ENCODE measurements at places on chromosomes 5 and 9. TPM values are rescaled to one million over a fixed set of nuclear protein-coding genes. Genes with fewer than 3 reads are reported as not detected.
A peak's percentile ranks its signal among the peaks of the same experiment; 100 is the strongest.

TMEM232 gene
- not detected for total RNA-seq

DNA sequence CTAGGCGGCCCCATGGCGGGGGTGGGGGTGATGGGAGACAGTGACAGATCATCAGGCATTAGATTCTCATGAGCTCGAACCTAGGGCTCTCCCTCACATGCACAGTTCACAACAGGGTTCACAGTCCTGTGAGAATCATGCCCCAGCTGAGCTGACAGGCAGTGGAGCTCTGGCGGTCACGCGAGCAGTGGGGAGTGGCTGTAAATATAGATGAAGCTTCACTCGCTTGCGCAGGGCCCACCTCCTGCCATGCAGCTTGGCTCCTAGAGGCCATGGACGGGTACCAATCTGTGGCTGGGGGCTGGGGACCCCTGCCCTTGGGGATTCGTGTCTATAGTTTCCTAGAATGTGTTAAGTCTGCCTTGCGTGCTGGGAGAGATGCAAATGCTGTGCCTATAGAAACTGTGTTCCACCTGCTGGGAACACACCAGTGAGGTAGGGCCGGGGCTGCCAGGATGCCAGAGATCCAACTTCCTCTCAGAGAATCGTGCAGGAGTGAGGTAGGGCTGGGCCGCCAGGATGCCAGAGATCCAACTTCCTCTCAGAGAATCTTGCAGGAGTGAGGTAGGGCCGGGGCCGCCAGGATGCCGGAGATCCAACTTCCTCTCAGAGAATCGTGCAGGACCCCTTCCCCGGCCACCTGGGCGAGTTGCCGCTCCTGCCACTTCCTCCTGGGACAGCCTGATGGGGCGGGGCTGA is 14.1 kb upstream of the EXOC3 start:
- H3K4me1 ChIP-seq: no peaks in the 10 kb centered on the region
- H3K27ac ChIP-seq: no peak overlapping the region
- no peaks in the 10 kb centered on the region for H3K36me3 ChIP-seq
- H3K4me3 ChIP-seq: no peak overlapping the region
- DNase-seq: no peak
- H3K27me3 ChIP-seq: no peaks in the 10 kb centered on the region

NUP188 gene
- total RNA-seq: 48.0 TPM

DNA sequence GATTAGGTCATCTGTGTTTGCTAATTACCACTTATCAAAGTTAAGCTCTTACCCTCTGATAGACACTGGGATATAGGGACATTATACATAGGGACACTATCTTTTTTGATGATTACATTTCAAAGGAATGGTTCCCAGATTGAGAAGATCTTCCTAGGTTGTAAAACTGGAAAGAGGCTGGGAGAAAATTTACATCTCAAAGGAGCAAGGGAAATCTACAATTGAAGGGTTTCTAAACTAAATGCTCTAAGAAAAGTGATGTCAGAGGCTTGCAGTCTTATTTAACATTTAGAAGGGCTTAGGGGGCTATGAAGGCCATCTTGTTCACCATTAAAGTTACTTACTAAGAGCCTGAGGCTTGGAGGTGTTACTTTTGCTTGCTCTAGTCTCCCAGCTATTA is 242.8 kb downstream of the PRR16 start:
- H3K36me3 ChIP-seq: no peaks in the 10 kb centered on the region
- H3K27me3 ChIP-seq: no peaks in the 10 kb centered on the region
- H3K4me1 ChIP-seq: no peaks in the 10 kb centered on the region
- no peak overlapping the region for H3K27ac ChIP-seq
- no peak overlapping the region for H3K4me3 ChIP-seq
- no peak for DNase-seq

DNA sequence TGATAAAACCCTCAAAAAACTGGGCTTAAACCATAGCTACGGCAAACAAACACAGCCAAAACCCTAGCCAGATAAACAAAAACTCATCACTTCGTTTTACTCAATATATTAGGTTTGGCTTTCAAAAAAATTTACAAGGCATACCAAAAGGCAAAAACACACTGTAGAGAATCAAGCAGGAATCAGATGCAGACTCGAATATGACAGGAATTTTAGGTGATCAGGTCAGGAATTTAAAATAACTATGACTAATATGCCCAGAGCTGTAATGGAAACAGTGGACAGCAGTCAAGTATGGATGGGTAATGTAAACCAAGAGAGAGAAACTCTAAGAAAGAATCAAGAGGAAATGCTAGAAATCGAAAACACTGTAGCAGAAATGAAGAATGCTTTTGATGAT is 26.5 kb upstream of the DOCK2 start:
- peak; percentile 68 for DNase-seq
- no peaks in the 10 kb centered on the region for H3K27me3 ChIP-seq
- H3K4me1 ChIP-seq: peaks cover 5% of the 10 kb centered on the region
- peaks cover 3% of the 10 kb centered on the region for H3K36me3 ChIP-seq
- no peak overlapping the region for H3K4me3 ChIP-seq

KCNV2 gene
- total RNA-seq: not detected

SLC6A18 gene
- total RNA-seq: not detected

DNA sequence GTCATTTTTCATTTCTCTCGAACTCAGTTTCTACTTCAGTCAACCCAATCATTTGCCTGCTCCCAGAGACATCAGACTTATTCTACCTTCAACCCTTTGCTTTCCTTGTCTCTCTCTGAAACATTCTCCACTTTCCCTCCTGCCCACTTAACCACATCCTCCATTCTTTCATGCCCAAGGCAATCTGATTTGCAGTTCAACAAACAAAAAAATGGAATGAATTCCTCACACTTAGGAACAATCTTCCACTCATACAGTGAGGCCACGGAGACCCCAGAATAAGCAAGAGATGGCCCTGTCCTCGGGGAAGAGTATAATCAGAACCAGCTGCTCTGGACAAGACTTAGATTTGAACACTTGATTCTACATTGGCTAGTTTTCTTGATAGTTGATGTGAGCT is 180.5 kb downstream of the RFK start:
- H3K4me1 ChIP-seq: no peaks in the 10 kb centered on the region
- no peaks in the 10 kb centered on the region for H3K27me3 ChIP-seq

DNA sequence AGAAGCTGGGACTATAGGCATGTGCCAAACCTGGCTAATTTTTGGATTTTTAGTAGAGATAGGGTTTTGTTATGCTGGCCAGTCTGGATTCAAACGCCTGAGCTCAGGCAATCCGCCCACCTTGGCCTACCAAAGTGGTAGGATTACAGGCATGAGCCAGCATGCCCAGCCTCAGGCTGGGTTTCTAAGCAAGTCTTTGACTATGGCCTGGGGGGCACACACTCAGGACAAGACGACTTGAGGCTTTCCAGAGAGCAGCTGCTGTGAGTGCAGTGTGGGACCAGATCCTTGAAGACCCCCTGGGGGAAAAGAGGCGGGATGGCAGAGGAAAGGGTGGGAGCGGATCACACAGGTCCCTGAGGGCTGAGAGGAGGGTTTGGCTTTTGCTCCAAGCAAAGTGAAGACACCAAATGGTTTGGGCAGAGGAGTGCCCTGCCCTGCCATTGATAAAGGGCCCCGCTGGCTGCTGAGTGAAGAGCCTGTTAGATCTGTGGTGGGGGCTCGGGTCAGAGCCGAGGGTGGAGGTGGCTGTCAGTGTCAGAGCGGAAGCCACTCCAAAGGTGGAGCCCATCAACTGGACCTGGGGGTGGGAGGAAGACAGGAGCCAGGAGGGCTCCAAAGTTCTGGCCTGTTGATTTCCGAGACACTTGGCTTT is 46.8 kb upstream of the FUBP3 start:
- no peaks in the 10 kb centered on the region for H3K4me1 ChIP-seq
- no peaks in the 10 kb centered on the region for H3K36me3 ChIP-seq
- no peak overlapping the region for H3K27ac ChIP-seq

- no peaks in the 10 kb centered on the region for H3K27me3 ChIP-seq
- no peak overlapping the region for H3K27ac ChIP-seq
- no peak for DNase-seq
- no peaks in the 10 kb centered on the region for H3K4me1 ChIP-seq
Observed at GRCh38 chr5:134777366-134777765, 18.8 kb downstream of the DDX46 start.

DNA sequence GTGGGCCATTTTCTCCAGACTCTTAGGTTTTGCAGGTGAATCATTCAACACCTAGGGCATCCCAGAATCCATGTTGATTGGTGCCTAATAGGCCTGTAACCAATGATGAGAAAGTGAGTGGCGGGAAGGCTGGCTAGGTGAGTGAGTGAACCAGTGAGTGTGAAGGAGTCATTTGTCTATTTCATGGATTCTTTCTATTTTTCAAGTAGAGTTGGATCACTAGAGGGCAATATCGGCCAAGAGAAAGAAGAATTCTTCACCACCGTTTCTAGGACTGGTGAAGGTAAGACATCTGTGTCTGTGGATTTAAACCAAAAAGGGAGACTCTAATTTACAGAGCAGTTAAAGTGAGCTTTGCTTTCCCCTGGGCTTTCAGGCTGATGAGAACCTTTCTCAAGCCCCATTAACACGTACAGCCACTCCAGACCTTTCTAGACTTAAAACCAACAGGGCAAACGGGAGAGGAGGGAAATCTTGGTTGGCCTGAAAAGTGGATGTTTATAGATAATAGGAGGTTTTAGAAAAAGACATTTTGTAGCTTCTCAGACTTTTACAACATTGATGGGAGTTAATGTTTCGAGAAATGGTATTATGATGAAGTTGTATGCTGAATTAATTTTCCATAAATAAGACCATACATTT is 114.3 kb upstream of the IL12B start:
- H3K4me3 ChIP-seq: no peak overlapping the region
- H3K27ac ChIP-seq: no peak overlapping the region
- H3K4me1 ChIP-seq: peaks cover 5% of the 10 kb centered on the region
- no peaks in the 10 kb centered on the region for H3K27me3 ChIP-seq

DNA sequence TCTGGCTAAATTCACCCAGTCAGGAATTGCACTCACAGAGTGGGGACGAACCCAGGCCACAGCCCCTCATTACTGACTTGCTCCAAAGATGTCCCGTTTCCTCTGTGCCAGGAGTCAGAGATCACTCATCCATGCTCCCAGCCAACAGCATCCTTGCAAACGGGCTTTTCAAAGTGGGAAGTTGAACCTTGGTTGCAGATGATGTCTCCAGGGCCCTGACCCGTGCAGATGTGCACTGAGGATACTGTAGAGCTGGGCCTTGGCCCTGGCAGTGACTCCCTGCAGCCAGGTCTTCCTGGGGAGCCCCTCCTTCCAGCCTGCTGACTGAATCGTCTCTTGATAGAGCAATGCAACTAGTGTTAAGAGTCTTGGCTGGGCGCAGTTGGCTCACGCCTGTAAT is 22.3 kb downstream of the TCF7 start:
- DNase-seq: no peak
- no peaks in the 10 kb centered on the region for H3K27me3 ChIP-seq
- peaks cover 4% of the 10 kb centered on the region for H3K36me3 ChIP-seq
- no peak overlapping the region for H3K27ac ChIP-seq

COL5A1 gene
- total RNA-seq: 15.4 TPM

FCN2 gene
- not detected for total RNA-seq

DNA sequence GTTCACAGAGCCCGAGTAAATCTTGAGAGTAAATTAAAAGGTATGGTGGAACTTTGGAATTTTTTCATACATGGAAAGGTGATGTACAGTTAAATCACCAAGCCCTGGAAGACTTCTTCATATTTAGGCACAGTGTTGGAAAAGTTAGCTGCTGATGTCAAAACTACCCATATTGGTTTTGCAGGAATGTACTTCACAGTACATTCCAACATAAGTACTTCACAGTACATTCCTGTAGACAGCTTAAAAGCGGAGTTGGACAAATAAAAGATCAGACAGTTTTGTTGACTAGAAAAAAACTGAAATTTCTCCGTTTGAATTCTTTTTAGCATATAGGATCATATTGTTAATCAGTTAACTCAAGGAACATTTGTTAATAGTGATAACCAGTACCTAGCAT is 1.8 kb downstream of the RANBP17 start:
- H3K4me1 ChIP-seq: peaks cover 6% of the 10 kb centered on the region
- H3K36me3 ChIP-seq: no peaks in the 10 kb centered on the region
- no peaks in the 10 kb centered on the region for H3K27me3 ChIP-seq
- H3K27ac ChIP-seq: no peak overlapping the region
- H3K4me3 ChIP-seq: no peak overlapping the region
- no peak for DNase-seq

GRCh38 chr9:104743376-104743985 is 4.0 kb upstream of the NIPSNAP3A start:
- peak; percentile 69 for DNase-seq
- no peak overlapping the region for H3K4me3 ChIP-seq
- no peaks in the 10 kb centered on the region for H3K27me3 ChIP-seq
- H3K27ac ChIP-seq: no peak overlapping the region
- H3K36me3 ChIP-seq: no peaks in the 10 kb centered on the region
- peaks cover 13% of the 10 kb centered on the region for H3K4me1 ChIP-seq

DNA sequence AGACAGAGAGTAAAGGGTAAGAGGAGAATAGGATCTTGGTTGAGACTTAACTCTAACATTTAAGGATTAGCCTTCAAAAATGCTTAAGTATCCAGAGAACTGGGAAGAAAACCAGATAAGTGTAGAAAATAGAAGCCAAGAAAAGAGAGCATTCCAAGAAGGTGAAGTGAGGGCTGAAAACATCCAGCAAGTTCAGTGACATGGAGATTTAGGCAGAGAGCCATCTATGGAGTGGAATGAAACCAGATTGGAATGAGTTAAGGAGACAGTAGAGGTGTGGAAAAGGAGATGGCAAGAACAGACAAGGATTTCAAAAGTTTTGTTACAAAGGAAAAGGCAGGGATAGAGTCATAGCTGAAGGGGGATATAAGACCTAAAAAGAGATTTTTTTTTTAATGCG is 188.1 kb downstream of the TRPM3 start:
- no peak overlapping the region for H3K27ac ChIP-seq
- H3K36me3 ChIP-seq: no peaks in the 10 kb centered on the region
- no peak for DNase-seq
- no peaks in the 10 kb centered on the region for H3K4me1 ChIP-seq
- no peaks in the 10 kb centered on the region for H3K27me3 ChIP-seq

DNA sequence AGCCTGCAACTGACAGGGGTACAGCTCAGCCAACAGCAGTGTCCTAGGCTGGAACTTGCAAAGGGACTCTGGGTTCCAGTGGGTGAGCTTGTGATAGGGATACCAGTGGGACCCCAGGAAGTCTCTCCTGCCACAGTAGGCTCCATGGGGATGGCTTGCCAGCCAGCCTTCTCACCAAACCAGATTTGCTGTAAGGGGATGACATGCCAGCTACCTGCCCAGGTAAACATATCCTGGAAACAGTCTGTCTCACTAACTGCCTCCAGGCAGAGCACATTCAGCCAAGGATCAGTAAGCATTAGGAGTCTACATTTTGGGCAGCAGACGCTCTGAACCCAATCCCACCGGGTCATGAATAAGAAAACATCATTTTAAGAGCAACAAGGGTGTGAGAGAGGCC is 49.9 kb downstream of the SIL1 start:
- no peak overlapping the region for H3K4me3 ChIP-seq
- peak; percentile 47 for DNase-seq
- peaks cover 12% of the 10 kb centered on the region for H3K4me1 ChIP-seq
- no peak overlapping the region for H3K27ac ChIP-seq
- H3K36me3 ChIP-seq: no peaks in the 10 kb centered on the region
- H3K27me3 ChIP-seq: no peaks in the 10 kb centered on the region

ASTN2 gene
- 6.2 TPM for total RNA-seq

DNA sequence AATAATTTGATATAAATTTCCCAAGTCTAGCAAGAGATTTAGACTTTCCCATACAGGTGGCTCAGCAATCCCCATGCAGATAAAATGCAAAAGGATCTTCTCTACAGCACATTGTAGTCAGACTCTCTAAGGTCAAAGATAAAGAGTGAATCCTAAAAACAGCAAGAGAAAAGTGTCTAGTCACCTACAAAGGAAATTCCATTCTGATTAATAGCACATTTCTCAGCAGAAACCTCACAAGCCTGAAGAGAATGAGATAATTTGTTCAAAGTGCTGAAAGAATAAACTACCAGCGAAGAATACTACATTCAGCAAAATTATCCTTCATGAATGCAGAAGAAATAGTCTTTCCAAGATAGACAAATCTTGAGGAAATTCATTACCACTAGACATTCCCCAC is 493.3 kb downstream of the PRELID2 start:
- no peaks in the 10 kb centered on the region for H3K36me3 ChIP-seq
- no peak overlapping the region for H3K4me3 ChIP-seq
- H3K27me3 ChIP-seq: no peaks in the 10 kb centered on the region
- no peaks in the 10 kb centered on the region for H3K4me1 ChIP-seq
- H3K27ac ChIP-seq: no peak overlapping the region

All from PC-3 (cell line).